ENCODE measurements at places on chromosomes 5 and 9.
A peak's percentile ranks its signal among the peaks of the same experiment; 100 is the strongest.

DNA sequence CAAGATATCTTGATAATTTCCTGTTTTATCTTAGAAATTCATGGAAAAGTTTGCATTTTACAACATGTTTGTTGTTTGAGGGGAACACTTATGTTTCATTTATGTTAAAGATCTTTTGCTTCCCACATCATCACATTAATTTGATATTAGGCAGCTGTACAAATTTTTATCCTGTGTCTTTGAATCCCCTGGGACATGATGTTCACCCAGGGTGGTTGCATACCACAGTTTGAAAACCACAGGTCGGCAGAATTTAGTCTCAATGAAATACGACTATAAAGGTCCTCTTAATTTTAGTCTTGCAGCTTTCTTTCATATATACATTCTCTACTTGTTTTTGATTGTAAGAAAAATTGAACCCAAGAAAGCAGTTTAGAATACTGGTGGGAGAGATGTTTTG lies 3.7 kb downstream of the NAA35 start:
- H3K36me3 ChIP-seq, result peaks cover 28% of the 10 kb centered on the region
- H3K4me1 ChIP-seq, result peaks cover 27% of the 10 kb centered on the region
- H3K4me3 ChIP-seq, result no peak overlapping the region
- no peak overlapping the region for H3K27ac ChIP-seq
- no peak for DNase-seq

DNA sequence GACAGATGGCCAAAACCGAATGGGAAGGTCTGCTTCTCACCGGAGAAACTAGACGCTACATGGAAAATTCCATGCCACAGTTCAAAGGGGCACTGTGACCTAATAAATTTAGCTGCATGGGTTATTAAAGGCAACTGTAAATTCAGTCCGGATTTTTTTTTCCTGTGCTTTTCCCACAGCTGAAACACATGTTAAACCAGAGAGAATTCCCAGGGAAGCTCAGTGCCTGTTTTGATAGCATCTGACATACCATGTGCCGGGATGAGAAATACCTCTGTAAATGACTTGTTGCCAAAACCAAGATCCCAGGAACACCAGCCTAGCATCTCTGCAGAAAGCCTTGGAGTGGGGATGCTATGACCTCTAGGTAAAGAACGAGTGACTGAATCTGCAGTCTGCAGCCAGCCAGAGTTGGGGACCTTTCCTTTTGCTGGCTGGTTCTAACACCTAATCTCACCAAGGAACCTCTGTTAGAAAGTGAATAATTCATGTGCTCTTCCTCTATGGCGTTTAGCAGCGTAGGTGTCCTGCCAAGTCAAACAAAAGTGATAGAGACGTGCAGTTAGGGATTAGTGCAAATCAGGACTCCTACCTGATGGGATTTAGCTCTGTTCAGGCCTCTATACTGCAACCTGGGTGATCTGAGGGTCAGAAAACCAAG lies 77.9 kb downstream of the SLIT3 start:
- H3K4me3 ChIP-seq, result no peak overlapping the region
- no peak overlapping the region for H3K27ac ChIP-seq
- H3K4me1 ChIP-seq, result no peaks in the 10 kb centered on the region
- no peaks in the 10 kb centered on the region for H3K27me3 ChIP-seq
- no peaks in the 10 kb centered on the region for H3K36me3 ChIP-seq

GRCh38 chr5:56759521-56760216 lies 55.7 kb upstream of the MAP3K1 start:
- peaks cover 11% of the 10 kb centered on the region for H3K27me3 ChIP-seq
- no peaks in the 10 kb centered on the region for H3K4me1 ChIP-seq
- no peaks in the 10 kb centered on the region for H3K36me3 ChIP-seq
- H3K27ac ChIP-seq, result no peak overlapping the region

GRCh38 chr5:161403996-161404395 lies 142.5 kb downstream of the GABRB2 start:
- H3K4me3 ChIP-seq, result no peak overlapping the region
- no peaks in the 10 kb centered on the region for H3K4me1 ChIP-seq
- no peak for DNase-seq
- no peak overlapping the region for H3K27ac ChIP-seq
- H3K27me3 ChIP-seq, result no peaks in the 10 kb centered on the region

DNA sequence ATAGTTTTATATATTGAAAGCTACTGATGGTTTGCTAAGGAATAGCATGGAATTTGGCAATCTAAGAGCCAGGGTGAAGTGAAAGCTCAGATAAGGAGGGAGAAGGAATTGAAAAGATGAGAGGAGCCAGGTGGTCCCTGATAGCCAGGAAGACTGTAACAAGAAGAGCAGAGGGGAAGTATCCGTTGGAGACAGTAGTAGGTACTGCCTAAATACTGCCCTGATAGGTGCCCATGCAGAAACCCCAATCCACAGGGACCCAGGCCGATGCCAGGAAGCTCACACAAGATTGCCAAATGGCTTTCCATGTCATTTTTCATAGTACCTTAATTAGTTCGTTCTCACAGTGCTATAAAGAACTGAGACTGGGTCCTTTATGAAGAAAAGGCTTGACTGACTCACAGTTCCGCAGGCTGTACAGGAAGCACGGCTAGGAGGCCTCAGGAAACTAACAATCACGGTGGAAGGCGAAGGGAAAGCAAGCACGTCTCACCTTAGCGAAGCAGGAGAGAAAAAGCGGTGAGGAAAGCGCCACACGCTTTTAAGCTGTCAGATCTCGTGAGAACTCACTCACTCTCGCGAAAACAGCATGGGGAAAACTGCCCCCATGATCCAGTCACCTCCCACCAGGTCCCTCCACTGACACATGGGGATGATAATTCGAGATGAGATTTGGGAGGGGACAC lies 13.0 kb downstream of the ACTL7B start:
- DNase-seq, result no peak
- H3K4me3 ChIP-seq, result peak overlapping the region; percentile 70
- H3K27me3 ChIP-seq, result no peaks in the 10 kb centered on the region

DNA sequence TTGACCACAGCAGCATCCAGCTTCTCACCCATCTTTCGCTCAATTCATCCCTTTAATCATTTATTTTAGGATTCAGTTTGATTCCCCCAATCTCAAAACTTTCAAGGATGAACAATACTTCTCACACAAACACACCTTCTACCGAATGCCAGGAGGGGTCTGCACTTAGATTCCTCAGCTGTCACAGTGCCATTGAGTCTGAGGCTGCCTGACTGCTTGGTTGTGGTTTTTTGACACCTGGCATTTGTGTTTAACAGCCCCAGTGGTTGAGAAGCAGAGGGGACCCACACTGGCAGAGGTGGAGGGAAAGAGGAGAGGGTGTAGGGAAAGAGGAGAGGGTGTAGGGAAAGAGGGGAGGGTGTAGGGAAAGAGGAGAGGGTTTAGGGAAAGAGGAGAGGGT lies 54.9 kb downstream of the PALM2AKAP2 start:
- H3K27ac ChIP-seq, result no peak overlapping the region
- H3K4me1 ChIP-seq, result no peaks in the 10 kb centered on the region
- peaks cover under 1% of the 10 kb centered on the region for H3K27me3 ChIP-seq
- DNase-seq, result no peak
- H3K4me3 ChIP-seq, result no peak overlapping the region
- no peaks in the 10 kb centered on the region for H3K36me3 ChIP-seq

DNA sequence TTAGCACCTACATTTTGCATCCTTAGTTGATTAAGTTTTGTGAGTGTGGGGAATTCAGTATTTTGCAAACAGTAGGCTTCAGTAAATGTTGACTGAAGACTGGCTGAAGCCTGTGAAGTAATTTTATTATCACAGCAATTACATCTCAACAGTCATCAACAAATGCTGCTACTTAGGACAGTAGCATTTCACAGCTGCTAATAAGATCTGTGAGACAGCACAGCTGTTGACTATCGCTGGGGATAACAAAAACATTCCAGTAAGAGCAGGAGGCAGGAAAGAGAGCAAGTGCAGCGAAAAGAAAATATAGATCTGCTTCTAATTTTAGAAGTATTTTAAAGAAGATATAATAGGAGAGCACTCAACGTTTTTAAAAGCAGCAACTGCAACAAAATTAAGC lies 117.3 kb upstream of the FGF10 start:
- H3K4me3 ChIP-seq, result no peak overlapping the region
- no peaks in the 10 kb centered on the region for H3K36me3 ChIP-seq
- DNase-seq, result no peak
- no peaks in the 10 kb centered on the region for H3K27me3 ChIP-seq

DNA sequence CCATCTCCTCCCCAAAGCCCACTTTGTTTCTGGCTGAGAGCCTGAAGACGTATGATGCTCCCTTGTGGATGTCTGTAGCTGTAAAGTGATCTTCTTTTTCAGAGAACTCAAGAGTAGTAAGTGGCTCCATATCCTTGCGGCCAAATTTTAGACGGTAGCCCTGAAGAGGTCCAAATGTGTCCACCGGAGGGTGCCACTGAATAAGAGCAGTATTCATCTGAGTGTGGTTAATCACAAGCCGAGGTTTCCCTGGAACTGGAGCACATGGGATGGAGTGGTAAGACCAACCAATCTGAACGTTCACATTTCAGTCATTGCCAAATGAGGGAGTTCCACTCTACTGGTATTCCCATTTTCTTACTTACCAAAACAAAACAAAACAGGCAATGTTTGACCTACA lies 686.5 kb upstream of the DMAC1 start:
- peaks cover 4% of the 10 kb centered on the region for H3K27me3 ChIP-seq
- no peak overlapping the region for H3K4me3 ChIP-seq
- H3K4me1 ChIP-seq, result no peaks in the 10 kb centered on the region
- DNase-seq, result no peak

DNA sequence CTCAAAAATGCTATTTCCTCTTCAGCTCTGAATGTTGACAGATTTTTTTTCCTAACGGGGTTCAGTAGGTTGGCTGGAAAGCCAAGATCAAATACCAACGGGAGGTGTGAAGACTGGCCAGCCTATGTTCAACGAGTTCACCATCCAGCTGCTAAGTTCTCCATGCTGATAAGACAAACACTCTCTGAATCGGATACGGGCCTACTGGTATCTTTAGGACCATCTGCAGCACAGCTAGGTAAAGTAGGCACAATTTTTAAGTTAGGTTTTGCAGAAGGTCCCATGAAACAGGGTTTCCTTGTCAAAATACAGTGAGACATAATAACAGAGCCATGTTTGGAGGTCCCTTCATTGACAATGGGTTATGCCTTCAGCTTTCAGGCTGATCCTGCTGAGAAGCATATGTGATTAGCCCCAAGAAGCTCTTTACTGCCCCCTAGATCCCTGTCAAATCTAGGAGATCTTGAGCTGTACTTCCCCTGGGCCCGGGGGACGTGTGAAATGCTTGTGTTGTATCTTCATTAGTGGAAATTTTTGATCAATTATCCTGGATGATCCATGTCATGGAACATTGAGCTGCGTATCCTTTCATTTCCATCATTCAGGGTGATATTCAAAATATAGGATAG lies 60.6 kb downstream of the PGM5 start:
- H3K4me1 ChIP-seq, result no peaks in the 10 kb centered on the region
- no peaks in the 10 kb centered on the region for H3K27me3 ChIP-seq
- no peak overlapping the region for H3K4me3 ChIP-seq
- no peak for DNase-seq
- no peak overlapping the region for H3K27ac ChIP-seq

GRCh38 chr5:80146046-80146445 lies 109.8 kb downstream of the SERINC5 start:
- H3K36me3 ChIP-seq, result peaks cover 48% of the 10 kb centered on the region
- H3K4me1 ChIP-seq, result peaks cover 24% of the 10 kb centered on the region
- no peak overlapping the region for H3K4me3 ChIP-seq
- peak overlapping the region; percentile 16 for H3K27ac ChIP-seq

DNA sequence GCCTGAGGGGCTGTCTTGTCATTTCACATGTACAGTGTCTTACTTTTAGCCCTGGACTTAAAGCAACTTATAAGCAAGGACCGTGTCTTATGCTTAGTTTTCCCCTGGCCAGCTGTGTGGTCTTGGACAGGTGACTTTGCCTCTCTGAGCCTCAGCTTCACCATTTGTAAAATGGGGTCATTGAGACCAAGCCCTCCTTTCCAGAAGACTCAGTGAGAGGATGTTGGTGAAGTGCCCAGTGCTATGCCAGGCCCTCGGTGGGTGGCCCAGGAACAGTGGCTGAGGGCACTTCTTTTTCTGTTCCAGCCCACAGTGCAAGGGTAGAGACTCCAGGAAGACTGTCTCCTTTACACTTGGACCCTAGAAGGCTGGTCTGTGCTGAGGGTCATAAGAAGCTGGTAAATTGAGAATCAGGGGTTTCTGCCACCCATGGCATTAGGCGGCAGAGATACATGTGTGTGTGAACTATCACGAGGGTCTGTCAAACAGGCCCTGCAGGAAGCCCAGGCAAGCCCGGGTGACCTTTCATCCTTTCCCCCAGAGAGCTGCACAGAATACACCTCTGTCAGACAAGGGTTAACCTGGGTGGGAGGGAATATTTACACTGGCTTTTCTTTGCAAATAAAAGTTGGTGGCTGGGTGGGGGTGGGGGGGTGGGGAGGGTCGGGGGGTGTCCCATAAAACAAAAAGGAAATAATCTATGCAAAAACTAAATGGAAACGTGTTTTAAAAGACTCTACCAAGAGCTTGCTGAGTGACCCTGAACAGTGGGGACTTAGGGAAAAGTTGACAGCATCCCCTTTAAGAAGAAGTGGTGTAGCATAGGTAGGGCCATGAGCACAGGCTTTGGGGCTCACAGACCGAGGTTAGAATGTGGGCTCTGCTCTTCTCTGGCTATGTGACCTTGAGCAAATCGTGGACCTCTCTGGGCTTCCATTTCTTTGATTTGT lies 20.4 kb upstream of the KIF12 start:
- no peaks in the 10 kb centered on the region for H3K36me3 ChIP-seq
- DNase-seq, result no peak

- H3K4me1 ChIP-seq, result no peaks in the 10 kb centered on the region
- no peak overlapping the region for H3K27ac ChIP-seq
- H3K4me3 ChIP-seq, result no peak overlapping the region
- no peak for DNase-seq
Measured at GRCh38 chr5:166240705-166241104, 2050.7 kb upstream of the WWC1 start.

GRCh38 chr5:111295649-111296048 lies 71.5 kb downstream of the CAMK4 start:
- DNase-seq, result no peak
- peaks cover 6% of the 10 kb centered on the region for H3K4me1 ChIP-seq
- H3K27ac ChIP-seq, result no peak overlapping the region
- no peak overlapping the region for H3K4me3 ChIP-seq
- no peaks in the 10 kb centered on the region for H3K27me3 ChIP-seq

DNA sequence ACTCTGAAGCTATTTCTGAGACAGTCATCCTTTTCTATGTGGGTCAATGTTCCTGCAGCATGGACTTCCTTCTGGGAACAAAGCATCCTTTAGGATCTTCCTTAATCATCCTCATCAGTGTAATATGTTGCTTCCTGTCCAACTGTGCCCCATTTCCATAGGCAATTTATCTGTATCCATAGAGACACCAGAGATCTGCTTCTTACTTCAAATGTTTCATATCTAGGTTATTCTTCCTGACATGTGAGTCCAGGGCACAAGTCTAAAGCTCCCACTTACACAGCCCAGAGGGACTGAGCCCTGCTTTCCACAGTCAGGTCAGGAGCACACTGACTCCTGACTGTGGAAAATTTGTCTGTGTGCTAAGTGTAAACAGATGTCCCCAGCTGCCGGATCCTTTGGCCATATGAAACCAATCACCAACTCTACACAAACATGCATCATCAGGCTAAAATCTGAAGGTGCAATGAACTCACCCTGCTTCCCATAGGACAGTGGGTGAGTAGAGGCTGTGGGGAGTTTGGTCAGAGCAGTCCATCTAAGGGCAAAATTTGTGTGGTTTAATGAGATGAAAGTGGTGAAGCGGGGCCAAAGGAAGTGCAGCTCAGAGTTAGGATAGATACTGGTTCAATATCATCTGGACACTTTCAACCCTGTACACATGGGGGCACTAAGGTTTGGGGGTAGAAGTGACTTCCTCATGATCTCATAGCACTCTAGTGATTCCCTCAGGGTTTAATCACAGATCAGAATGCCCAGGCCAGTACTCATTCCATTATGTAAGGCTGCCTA lies 85.2 kb upstream of the TNC start:
- peaks cover 7% of the 10 kb centered on the region for H3K4me1 ChIP-seq
- no peak overlapping the region for H3K4me3 ChIP-seq
- no peaks in the 10 kb centered on the region for H3K36me3 ChIP-seq
- H3K27me3 ChIP-seq, result peaks cover 22% of the 10 kb centered on the region
- H3K27ac ChIP-seq, result no peak overlapping the region
